Activated T-cell treated with anti-CD3 and anti-CD28 coated beads, Interleukin-2, amount 50 U/mL, for 72 hours (primary cell): ENCODE measurements at places on chromosomes 12 and 14. TPM values are rescaled to one million over a fixed set of nuclear protein-coding genes. Genes with fewer than 3 reads are reported as not detected.

RNASE7 gene
- not detected for total RNA-seq

CCDC38 gene
- 0.34 TPM for total RNA-seq

KCNH3 gene
- 1.7 TPM for total RNA-seq

THTPA gene
- 6.5 TPM for total RNA-seq

HOXC5 gene
- total RNA-seq = not detected

- H3K36me3 ChIP-seq = no peaks in the 10 kb centered on the region
- H3K4me1 ChIP-seq = peaks cover 7% of the 10 kb centered on the region
- H3K27ac ChIP-seq = no peak overlapping the region
These were observed 66.6 kb upstream of the FBRSL1 start for GRCh38 chr12:132423251-132423819.

DNA sequence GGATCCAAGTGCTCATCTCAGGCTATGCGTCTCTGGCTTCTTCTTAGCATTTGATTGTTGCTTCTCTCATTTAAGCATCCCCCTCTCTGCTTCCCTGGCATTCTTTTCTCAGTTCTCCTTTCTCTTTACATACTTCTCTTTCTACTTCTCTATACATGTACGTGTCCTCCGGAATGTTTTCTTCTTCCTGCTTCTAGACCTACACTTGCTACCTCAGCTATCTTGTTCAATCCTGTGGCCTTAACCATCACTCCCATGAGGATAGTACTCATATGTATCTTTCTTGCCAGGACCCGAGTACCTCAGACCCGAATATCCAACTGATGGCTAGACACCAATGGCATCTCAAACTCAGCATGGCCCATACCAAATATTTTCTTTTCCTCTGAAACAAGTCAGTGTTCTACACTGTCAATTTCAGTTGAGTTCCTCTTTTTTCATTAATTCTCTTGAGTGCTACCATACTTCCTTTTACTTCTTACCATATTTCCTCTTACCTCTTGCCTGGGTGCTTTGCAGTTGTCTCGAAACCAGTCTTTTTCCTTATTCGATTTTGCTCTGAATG is 115.1 kb upstream of the SLC38A2 start:
- no peak for DNase-seq
- no peaks in the 10 kb centered on the region for H3K36me3 ChIP-seq
- no peak overlapping the region for H3K4me3 ChIP-seq
- H3K27me3 ChIP-seq = no peaks in the 10 kb centered on the region

DNA sequence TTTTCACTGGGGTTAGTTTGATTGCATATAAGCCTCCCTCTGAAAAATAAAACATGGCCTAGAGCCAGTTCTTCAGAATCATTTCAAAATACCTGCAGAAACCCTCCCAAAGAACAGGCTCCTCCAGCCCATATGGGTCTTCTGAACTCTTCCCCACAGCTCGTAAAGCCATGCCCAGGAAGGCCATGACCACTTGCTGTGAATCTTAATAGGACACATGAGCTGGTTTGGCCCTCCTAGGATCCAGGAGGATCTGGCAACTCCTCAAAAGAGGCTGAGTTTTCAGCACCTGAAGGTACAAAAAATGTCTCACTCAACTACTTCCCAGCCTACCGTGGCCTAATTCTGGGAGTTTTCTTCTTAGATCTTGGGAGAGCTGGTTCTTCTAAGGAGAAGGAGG is 2.4 kb downstream of the MYBPC1 start:
- no peaks in the 10 kb centered on the region for H3K36me3 ChIP-seq
- no peaks in the 10 kb centered on the region for H3K4me1 ChIP-seq
- no peak overlapping the region for H3K4me3 ChIP-seq

- H3K36me3 ChIP-seq = no peaks in the 10 kb centered on the region
- no peak overlapping the region for H3K4me3 ChIP-seq
- no peak for DNase-seq
- H3K27ac ChIP-seq = no peak overlapping the region
These were observed 111.1 kb upstream of the CCDC175 start for GRCh38 chr14:59687663-59688062.

DNA sequence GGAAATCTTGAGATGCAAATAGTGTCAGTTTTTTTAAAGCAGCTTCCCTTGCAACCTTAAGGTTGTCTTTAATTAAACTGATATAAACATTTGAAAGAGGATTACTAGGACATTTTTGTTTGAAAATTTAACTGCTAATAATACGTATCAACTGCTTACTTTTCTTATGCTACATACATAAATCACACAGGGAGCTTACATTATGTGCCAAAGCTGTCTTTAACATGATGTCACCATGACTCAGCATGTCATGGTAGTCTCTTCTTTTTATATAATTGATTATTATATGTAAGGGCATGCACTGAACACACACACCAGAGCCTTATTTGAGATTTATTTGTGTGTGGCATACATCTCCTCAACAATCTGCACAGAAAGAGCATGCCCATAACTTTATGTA is 63.0 kb upstream of the PTHLH start:
- no peak overlapping the region for H3K27ac ChIP-seq
- no peak for DNase-seq
- no peaks in the 10 kb centered on the region for H3K36me3 ChIP-seq

GRCh38 chr12:91965781-91966180 is 179.9 kb downstream of the BTG1 start:
- H3K4me1 ChIP-seq = peaks cover 6% of the 10 kb centered on the region
- H3K27me3 ChIP-seq = no peaks in the 10 kb centered on the region
- peaks cover 3% of the 10 kb centered on the region for H3K36me3 ChIP-seq
- no peak overlapping the region for H3K27ac ChIP-seq
- DNase-seq = no peak

GRCh38 chr14:96514694-96515093 is 12.5 kb downstream of the PAPOLA start:
- peak overlapping the region; percentile 82 for H3K27ac ChIP-seq
- no peaks in the 10 kb centered on the region for H3K36me3 ChIP-seq
- no peak for DNase-seq

DNA sequence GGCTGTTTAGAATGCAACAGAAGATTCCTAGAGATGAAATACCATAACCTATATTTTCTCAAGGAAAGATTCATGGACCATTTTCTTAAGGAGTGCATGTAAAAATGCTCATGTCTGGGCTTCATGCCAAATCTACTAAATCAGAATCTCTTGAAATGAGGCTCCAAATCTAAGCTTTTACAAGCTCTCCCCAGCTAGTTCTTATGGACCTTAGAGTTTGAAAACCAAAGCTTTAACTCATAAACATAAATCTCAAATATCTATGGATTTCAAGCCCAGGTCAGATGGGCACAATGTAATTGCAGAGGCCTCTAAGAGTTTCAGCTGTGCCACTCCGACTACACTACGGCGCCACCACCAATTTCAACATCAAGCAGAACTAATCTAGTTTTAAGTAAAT is 117.3 kb upstream of the CAND1 start:
- no peak overlapping the region for H3K4me3 ChIP-seq
- no peak for DNase-seq

- no peaks in the 10 kb centered on the region for H3K36me3 ChIP-seq
- H3K27me3 ChIP-seq = no peaks in the 10 kb centered on the region
- H3K27ac ChIP-seq = peak overlapping the region; percentile 84
- DNase-seq = no peak
- peaks cover 93% of the 10 kb centered on the region for H3K4me1 ChIP-seq
- peak overlapping the region; percentile 10 for H3K4me3 ChIP-seq
These were observed 41.4 kb downstream of the PRPF40B start for GRCh38 chr12:49664591-49665239.

DNA sequence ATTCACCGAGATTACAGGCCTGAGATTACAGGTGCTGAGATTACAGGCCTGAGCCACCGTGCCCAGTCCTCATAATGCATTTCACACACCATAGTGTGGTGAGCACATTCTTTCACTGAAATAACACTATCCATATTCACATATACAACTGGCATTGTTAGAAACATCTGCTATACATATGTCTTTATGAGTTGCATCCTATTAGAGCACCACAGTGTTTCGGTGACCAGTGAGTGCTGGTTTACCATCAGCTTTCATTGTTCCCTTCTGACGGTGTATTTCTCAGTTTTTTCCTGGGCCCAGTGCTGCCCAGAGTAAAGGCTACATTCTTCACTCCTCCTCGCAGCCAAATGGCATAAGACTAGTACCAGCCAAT is 96.2 kb upstream of the FGD4 start:
- H3K27ac ChIP-seq = no peak overlapping the region
- H3K4me1 ChIP-seq = no peaks in the 10 kb centered on the region
- no peak overlapping the region for H3K4me3 ChIP-seq
- H3K36me3 ChIP-seq = no peaks in the 10 kb centered on the region
- DNase-seq = no peak
- no peaks in the 10 kb centered on the region for H3K27me3 ChIP-seq

GRCh38 chr12:47082796-47083621 is 3.2 kb upstream of the AMIGO2 start:
- H3K4me3 ChIP-seq = peak overlapping the region; percentile 66
- H3K36me3 ChIP-seq = peaks cover 6% of the 10 kb centered on the region
- no peak for DNase-seq
- H3K27ac ChIP-seq = peak overlapping the region; percentile 96
- no peaks in the 10 kb centered on the region for H3K27me3 ChIP-seq

- no peaks in the 10 kb centered on the region for H3K36me3 ChIP-seq
- H3K27me3 ChIP-seq = no peaks in the 10 kb centered on the region
- H3K4me1 ChIP-seq = no peaks in the 10 kb centered on the region
- DNase-seq = no peak
These were observed 41.8 kb upstream of the CLEC14A start for GRCh38 chr14:38297681-38298080.

DNA sequence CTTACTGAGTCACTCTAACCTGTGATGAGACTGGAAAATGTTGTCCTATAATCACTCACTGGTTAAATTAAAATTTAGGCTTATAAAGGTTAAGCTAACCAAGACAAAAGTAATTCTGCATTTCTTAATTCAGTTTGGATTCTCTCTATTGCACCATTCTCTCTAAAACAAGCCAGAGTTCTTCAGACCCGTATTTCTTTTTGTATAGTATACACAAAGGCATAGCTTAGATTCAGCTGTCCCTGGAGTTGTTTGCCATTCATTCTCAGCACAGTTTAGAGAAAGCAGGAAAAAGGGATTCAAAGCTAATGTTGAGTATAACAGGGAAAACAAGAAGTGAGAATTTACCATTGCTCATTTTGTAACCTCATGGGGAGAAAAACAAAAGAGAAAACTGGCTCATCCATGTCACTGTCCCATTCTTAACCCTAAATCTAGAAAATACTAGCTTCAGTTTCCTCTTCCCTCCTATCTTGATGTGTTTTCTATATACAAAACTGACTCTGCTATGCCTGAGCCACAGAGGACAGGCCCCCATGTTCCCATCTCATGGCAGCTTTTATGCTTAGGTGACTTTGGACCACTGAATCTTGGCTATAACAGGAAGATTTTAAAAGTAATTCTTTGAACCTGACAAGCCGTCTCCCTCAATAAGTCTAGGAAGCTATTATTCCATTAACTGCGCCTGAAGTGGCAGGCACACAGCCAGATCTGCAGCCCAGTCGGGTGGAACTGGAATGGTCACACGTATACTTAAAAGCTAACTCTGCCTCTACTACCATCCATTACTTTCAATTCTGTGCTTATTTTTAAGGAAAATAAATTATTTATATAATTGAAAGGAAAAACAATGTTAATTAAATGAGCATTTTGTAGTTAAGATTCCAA is 7.0 kb downstream of the AREL1 start:
- H3K27ac ChIP-seq = peak overlapping the region; percentile 22
- H3K4me3 ChIP-seq = no peak overlapping the region
- H3K36me3 ChIP-seq = peaks cover 9% of the 10 kb centered on the region
- DNase-seq = no peak
- H3K27me3 ChIP-seq = no peaks in the 10 kb centered on the region

GRCh38 chr14:37045340-37046061 is 126.9 kb downstream of the SLC25A21 start:
- no peak overlapping the region for H3K27ac ChIP-seq
- no peaks in the 10 kb centered on the region for H3K4me1 ChIP-seq
- no peak for DNase-seq

DNA sequence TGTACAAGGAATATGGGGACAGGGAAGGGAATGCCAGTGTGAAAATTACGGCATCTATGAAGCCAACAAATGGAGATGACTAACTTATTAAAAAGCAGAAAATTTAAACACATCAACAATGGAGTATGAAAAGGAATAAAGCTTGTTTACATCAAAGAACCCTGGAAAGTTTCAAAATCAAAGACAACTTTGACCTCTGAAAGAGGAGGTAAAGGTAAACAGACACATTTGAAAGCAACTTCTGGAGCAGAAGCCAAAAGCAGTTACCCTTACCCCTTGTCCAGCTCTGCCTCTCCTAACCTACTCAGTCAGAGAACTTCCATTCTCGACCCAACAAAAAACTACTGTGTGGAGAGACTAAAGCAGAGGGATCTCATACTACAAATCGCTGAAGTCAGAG is 184.3 kb downstream of the DUSP6 start:
- H3K27me3 ChIP-seq = no peaks in the 10 kb centered on the region
- peaks cover 12% of the 10 kb centered on the region for H3K36me3 ChIP-seq
- no peak overlapping the region for H3K4me3 ChIP-seq
